Activated CD4-positive, alpha-beta T cell treated with anti-CD3 and anti-CD28 coated beads, Interleukin-2, amount 10 ng/mL, durations not matched to agents 7 days and 5 days (primary cell): ENCODE measurements at places on chromosomes 1 and 21. TPM values are rescaled to one million over a fixed set of nuclear protein-coding genes. Genes with fewer than 3 reads are reported as not detected.

FAM177B gene
- not detected for total RNA-seq

TADA1 gene
- 18.8 TPM for total RNA-seq

GRCh38 chr21:44722731-44723130 is 11.4 kb upstream of the TSPEAR start:
- no peak for DNase-seq

GRCh38 chr1:84089867-84090266 is 54.2 kb upstream of the PRKACB start:
- no peak for DNase-seq

- no peak for DNase-seq
Measured at GRCh38 chr1:177300431-177300830, 129.7 kb downstream of the BRINP2 start.

- no peak for DNase-seq
Measured at GRCh38 chr1:72649991-72650390, 367.7 kb upstream of the NEGR1 start.

- no peak for DNase-seq
Measured at GRCh38 chr1:162549001-162549400, 12.5 kb upstream of the UAP1 start.

GRCh38 chr21:46023555-46023954 is 42.0 kb downstream of the COL6A1 start:
- DNase-seq = no peak

DNA sequence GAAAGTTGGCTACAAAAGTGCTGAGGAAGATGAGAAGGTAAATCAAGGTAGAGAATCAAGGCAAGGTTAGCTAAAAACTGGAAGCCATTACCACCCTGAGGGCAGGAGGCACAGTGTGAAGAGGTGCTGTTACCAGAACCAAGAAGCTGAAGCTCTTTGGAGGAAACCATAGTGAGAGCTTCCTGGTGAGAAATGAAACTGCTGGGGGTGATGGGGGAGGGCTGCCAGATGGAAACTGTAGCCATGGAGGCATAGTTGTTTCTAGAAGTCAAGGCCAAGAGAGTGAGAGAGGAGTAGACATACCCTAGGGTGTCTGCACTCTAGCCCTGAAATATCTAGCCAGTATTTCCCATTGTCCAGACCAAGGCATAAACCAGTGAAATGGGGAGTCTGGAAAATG is 28.7 kb downstream of the IFI44 start:
- peak; percentile 36 for DNase-seq

DNA sequence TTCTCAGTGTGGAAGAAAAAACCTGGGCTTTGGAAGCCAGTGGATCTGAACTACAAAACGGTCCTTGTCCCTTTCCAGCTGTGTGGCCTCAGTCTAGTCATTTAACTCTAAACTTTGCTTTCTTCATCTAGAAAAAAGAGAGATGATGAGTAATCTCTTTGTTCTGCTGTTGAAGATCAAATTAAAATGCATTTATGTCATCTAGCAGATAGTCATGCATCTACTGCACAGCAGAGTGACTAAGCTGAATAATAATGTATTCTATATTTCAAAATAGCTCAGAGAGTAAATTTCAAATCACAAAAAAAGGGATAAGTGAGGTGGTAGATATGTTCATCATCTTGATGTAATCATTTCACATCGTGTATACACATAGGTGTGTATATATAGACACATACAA is 473.2 kb downstream of the DSCAM start:
- DNase-seq = no peak
